Vagina (tissue), 2 donors: ENCODE measurements at places on chromosomes 3 and 15.

GRCh38 chr3:23385327-23385726 is 182.2 kb downstream of the UBE2E2 start:
- DNase-seq, result no peak

- DNase-seq, result no peak
Observed at GRCh38 chr3:61134532-61134931, 116.7 kb downstream of the FHIT start.

- DNase-seq, result no peak
Observed at GRCh38 chr3:189084620-189085019, 87.2 kb upstream of the TPRG1 start.

DNA sequence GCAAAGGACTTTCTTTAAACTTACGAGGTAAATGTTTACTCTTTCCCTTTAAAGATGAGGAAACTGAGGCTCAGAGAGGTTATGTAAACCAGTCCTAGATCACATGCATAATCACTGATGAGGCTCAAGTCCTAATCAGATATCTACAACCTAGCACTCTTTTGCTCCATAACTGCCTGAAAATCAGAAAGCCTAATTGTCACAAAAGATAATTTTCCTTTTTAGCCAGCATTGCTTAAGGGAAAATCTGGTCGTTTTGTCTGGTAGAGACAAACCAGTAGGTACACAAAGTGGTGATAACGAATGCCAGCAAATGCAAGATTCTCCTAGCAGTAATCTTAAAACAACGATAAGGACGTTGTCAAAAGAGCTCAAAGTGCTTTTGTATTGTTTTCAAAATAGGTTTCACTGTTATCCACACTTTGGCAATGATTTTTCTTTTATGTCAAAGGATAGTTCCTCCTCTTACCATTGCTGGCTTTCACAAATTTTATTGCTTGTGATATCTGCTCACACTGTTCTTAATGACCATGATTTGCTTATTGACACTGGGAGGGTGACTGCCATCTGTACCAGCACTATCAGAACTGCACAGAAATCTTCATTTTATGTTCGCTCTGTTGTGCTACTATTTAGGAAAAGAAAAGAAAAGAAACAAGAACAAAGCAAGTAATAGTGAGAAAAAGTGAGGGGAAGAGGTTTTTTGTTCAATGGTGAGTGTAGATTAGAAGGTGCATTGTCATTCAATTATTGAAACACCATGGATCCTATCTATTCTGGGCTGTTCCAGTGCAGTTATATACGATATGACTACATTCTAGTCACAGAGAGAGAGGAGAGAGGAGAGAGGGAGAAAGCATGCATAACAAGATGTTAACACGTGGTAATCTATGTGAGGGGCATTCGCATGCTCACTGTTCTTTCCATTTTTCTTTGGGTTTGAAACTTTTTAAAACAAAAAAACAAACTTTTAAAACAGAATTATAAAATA is 13.7 kb downstream of the IQCH start:
- DNase-seq, result no peak

DNA sequence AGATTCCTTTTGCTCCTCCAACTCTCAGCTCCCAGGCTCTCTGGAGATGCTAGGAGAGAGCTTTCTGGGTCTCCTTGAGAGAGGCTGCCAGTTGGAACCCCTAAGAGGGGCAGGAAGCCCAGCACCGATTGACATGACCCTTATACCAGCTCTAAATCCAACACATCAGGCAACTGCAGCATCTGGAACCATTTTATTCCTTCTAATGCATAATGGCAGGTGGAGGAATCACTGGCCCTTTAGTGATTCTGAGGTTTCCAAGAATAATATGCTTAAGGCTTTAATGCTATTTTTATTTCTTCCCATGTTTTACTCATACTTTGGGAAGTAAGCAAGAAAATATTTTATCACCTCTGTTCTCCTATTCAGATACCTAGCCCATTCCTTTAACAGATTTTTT is 60.3 kb upstream of the TEX264 start:
- DNase-seq, result no peak

DNA sequence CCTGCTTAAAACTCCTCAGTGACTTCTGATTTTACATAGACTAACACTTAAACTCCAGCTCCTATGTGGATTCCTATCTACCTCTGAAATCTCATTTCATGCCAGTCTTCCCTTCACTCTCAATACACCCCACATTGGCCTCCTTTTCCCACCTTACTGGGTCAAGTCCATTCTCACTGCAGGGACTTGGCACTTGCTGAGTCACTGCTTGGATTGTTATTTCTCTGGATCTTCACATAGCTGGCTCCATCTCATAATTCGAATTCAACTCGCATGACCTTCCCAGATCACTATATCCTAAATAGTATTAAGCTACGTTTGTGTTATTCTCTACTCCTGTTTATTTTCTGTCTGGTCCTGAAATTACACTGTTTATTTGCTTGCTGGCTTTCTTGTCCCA is 59.6 kb upstream of the FRMD4B start:
- DNase-seq, result no peak

DNA sequence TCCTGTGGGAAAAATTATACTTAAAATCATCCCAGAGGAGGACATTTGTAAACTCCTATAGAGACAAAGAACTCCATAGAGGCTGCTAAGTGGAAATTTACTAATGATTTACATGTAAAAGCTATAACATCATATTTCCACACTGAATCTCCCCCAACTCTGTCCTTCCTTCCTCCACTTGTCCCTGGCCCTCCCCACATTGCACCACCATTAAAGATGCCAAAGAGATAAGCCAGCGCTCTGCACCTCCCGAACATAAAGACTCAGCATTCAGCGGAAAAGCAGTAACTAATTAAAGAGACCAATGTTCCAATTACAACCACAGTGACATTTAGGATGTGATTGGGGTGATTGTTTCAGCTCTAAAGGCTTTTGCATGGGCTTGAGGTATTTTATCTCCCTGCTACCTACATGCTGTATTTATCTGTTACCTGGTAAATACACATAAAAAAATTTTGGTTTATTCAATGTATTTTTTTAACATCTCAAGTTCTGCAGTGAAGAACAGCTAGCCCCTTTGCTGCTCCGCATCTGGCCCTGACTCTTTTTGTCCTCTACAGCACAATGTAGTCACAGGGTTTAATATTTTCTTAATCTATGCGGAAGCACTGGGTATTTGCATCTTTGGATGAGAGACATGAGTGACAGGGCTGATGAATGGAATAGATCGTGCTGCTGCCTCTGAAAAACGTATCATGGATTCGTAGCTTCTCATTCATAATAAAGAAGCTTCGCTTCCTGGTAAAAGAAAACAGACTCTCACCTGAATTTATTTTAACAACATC is 35.3 kb upstream of the B3GNT5 start:
- DNase-seq, result no peak

- no peak for DNase-seq
Observed at GRCh38 chr3:134959516-134959915, 164.5 kb downstream of the EPHB1 start.

- DNase-seq, result no peak
Observed at GRCh38 chr3:143600756-143601718, 247.2 kb downstream of the SLC9A9 start.

DNA sequence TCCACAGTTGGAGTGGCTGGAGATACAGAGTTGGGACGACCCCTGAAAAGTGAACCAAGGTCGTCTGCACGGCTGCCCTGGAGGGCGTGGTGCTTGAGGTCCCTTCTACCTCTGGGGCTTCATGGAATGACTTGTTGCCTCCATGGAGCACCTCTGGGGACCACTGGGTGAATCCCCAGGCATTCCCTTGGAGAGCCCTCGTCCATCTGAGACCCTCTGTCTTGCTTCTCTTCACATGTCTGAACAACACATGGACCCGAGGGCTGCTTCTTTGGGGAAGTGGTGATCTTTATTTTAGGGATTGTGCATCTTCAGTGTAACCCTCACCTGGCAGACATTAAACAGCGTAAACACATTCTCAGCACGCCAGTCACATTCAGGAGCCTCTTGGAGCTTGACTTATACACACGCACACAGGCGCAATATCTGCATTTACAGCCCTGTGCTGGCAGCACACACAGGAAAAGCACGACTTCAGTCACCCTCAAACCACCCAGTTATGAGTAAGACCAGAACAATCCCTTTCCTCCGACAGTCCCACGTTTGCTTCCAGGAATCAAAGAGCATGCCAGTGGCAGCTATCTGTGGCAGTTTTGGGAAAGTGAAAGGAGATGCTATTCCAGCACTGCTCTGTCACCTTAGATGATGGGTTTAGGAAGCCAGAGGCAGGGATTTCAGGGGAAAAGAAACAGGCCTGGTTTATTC is 12.6 kb downstream of the FAM107A start:
- peak; percentile 74 for DNase-seq

DNA sequence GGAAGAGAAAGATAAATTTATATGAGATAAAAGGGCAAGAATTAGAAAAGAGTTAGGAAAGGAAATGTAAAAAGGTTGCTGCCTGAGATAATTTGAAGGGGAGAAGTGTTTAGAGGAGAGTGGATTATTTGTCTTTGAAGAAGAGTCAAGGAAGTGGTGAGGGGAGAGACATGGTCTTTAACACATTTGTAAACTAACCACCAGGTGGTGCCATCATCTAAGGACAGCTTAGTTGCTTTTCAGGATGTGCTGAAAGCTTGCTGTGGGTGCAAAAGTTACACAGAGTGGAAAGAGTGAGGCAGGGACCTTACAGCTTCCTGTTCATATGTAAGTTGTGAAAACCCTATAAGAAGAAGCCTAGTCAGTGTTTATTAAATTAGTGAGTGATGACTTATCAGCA is 114.1 kb upstream of the DNAJC19 start:
- DNase-seq, result no peak

- DNase-seq, result no peak
Observed at GRCh38 chr15:101242160-101242998, 9.5 kb downstream of the CHSY1 start.

DNA sequence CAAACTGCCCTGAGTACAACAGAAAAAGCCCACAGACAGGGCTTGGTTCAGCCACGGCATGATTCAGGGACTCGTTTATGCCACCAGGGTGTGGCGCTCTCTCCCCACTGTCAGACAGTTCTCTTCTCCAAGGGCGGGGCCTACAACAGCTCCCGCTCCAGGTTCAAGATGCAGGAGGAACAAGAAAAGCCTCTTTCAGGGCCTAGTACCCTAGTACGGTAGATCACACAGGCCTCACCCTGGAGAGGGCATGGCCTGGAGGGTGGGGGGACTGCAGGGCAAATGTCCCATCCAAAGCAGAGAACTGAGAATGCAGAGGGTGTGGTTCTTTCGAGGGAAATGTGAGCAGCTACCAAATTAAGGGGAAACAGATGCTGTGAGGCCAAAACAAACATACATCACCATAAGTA is 12.0 kb downstream of the MESD start:
- peak; percentile 71 for DNase-seq

GRCh38 chr3:184258926-184259325 is 2.4 kb downstream of the CAMK2N2 start:
- DNase-seq, result no peak

GRCh38 chr3:13891017-13891392 is 11.1 kb upstream of the WNT7A start:
- DNase-seq, result no peak

DNA sequence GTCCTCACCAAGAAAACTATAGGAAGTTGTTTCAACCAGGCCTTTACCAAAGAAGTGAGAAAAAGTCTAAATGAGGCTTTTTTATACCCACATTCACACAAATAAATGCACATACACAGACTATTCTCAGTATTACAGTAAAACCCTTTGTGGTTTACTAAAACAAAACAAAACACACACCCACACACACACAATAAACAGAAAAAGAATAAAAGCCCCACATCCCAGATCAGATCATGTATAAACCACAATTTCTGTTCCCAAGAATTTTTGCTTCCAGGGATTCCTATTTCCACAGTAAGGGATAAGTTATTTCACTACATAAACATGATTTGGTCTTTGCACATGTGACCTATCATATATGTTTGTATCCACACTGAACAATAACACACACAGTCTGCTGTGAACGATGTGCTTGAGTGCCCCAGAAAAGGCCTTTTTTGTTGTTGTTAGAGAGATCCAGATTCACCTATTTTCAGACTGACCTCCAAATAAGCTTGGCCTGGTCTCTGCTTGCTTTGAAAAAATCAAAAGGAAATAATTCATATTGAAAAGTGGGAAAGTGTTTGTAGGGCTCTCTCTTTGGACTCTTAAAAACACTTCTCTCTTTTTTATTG is 283.4 kb upstream of the ATP11B start:
- no peak for DNase-seq

- no peak for DNase-seq
Observed at GRCh38 chr15:78944202-78944625, 632 bp downstream of the CTSH start.

- DNase-seq, result no peak
Observed at GRCh38 chr3:65398953-65399352, 639.8 kb downstream of the MAGI1 start.

- DNase-seq, result no peak
Observed at GRCh38 chr15:31341071-31341470, 14.4 kb downstream of the KLF13 start.

DNA sequence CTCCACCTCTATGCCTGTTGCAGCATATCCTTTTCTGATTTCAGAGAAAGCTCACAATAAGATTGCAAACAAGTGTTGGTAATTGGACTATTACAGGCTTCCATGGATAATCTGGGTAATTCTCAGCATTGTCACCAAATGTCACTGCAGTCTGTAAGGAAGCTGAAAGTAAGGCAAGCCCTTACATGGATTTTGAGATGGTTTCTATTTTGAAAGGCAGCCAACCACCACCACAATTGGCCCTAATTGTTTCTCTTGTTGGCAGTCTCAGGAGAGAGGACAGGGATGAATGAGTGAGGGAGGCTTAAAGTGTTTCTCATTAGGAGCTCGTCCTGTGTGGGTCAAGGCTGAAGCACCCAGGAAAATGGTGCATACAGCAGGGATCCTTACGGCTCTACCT is 879.9 kb downstream of the TUSC7 start:
- DNase-seq, result no peak

GRCh38 chr15:69134791-69135190 is 25.6 kb upstream of the GLCE start:
- no peak for DNase-seq

DNA sequence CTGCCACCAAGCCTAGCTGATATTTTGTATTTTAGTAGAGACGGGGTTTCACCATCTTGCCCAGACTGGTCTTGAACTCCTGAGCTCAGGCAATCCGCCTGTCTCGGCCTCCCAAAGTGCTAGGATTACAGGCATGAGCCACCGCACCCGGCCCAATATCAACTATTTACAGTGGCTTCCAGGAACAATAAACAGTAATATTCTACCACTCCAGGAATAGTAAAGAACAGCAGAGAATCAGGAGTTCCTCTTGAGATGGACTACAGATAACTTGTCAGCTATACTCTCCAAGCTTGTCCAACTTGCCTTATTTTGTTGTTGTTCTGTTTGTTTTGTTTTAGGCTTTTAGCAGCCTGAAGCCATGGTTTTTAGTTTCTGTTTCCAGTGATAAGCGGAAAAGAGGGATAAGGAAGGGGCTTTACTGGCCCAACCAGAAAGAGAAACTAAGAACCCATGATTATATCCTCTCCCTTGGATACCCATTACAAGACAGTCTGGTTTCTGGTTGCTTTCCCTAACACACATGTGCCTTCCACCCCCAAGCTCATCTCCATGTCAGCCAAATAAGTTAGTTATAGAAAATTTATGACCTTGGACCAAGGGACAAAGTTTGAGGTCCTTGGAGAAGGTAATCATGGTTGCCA is 36.7 kb downstream of the ARHGEF3 start:
- peak; percentile 27 for DNase-seq

GRCh38 chr3:14798231-14798630 is 20.5 kb upstream of the FGD5 start:
- no peak for DNase-seq
